ENCODE measurements at places on chromosomes 7 and 10.

DNA sequence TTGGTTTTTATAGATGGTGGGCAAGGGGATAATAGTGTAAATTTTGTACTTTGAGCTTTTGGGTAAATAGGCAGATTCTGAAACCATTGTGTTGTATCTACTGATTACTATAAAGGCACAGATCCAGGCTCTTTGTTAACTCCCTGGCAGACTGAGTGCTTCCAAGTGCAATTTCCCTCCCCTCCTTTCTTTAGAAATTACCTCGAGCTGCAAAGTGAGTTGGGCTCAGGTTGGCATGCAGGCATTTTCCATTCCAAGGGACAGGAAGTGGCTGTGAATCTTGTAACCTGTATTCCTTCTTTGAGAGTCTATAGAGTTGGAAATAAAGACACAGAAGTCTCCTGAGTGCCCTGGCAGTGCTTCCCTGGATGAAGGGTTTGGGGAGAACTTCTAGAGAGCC lies 494.2 kb upstream of the GALNT17 start:
- DNase-seq: no peak

GRCh38 chr7:66198956-66199355 lies 6.2 kb upstream of the TPST1 start:
- no peak for DNase-seq

GRCh38 chr7:18040196-18040595 lies 12.6 kb upstream of the PRPS1L1 start:
- DNase-seq: no peak

DNA sequence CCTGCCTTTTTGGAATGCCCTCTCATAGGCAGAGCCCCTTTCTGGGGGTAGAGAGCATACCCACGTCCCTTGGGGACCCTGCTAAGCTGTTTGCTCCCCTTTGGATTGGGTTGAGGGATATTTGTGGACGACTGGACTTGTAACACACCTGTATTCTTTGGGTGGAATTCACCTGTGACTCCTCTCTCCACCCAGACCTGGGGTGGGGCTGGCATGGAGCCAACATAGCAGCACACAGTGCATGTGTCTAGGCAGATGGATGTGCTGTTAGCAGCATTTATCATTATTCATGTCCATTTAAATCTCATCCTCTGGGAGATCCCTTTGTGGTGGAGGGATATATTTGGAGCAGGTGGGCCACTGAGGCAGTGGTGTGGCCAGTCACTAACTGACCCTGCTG lies 51.0 kb downstream of the CDH23 start:
- DNase-seq: no peak

DNA sequence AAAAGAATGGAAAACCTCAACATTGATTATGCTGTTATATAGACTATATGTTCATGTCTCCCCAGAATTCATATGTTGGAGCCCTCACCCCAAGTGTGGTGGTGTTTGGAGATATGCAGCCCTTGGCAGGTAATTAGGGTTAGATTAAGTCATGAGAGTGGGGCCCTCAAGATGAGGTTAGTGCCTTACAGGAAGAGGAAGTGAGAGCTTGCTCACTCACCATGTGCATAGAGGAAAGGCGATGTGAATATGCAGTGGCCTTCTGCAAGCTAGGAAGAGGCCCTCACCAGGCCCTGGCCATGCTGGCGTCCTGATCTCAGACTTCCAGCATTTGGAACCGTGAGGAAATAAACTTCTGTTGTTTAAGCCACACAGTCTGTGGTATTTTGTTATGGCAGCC lies 14.8 kb downstream of the ZNF33A start:
- no peak for DNase-seq

GRCh38 chr7:149882248-149883047 lies 8.7 kb downstream of the ATP6V0E2 start:
- DNase-seq: no peak

GRCh38 chr10:123993534-123994416 lies 99.6 kb downstream of the CHST15 start:
- no peak for DNase-seq

- no peak for DNase-seq
Measured at GRCh38 chr7:132203021-132203420, 373.2 kb downstream of the PLXNA4 start.

- DNase-seq: no peak
Measured at GRCh38 chr10:126054191-126054590, 157.8 kb downstream of the FANK1 start.

DNA sequence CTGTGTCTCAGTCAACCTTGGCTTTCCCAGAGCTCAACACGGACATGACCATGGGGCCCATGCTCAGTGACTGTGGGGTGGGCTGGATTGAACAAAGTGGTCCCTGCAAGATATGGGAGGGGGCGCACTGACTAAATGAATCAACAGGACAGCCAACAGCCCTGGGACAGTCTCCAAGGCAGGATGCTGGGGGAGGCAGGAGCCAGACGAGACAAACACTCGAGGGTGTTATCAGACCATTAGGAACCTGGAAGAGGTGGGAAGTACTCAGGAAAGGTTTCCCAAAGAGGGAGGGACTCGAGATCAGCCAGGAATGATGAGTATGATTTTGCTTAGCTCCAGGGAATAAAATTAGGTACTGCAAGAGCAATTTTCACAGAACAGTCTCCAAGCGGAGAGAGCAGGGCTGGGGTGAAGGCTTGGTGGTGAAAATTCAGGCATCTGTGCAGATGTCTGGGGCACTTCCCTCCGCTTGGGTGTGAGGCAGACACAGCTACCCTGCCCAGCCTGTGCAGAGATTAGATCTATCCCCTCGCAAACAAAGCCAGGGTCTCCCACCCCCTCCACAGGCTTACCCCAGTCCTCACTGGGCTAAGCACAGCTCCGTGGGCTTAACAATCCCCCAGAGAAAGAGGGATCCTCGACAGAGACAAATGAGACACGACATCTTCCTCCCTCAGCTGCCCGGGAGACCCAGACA lies 261.1 kb upstream of the ZMIZ1 start:
- DNase-seq: no peak

GRCh38 chr10:86706977-86707376 lies 38.7 kb downstream of the LDB3 start:
- no peak for DNase-seq

- no peak for DNase-seq
Measured at GRCh38 chr10:24552346-24553016, 171.2 kb downstream of the ARHGAP21 start.

GRCh38 chr7:84263106-84263505 lies 68.5 kb upstream of the SEMA3A start:
- no peak for DNase-seq

DNA sequence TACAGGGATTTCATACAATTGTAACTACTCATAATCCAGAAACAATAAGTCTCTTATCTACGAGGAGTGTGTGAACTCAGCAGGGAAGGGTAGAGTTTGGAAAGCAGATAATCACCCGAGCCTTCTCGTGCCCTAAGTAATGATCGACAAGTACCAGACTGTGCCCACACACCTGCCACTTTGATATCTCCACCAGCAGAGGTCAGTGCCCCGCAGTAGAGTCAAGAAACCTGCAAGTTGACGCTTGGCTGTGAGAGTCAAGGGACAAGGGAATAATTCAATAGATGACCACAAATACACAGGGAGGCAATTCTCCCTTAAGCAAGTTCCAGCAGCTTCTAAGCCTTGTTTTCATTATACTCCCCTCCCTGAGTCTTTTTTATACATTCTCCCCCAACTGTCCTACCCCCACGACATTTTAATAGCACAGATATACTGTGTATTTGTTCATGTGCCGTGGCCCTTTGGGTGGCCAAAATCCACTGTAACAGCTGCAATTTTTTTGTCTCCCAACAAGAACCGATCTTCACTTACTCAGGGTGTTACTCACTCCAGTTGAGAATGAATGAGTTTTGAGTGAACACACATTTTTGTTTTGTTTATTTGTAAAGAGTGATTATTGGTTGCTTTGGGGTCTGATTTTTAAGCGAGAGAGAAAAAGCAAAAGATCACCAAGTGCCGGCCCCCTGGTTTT lies 106.9 kb upstream of the RHEB start:
- DNase-seq: no peak

DNA sequence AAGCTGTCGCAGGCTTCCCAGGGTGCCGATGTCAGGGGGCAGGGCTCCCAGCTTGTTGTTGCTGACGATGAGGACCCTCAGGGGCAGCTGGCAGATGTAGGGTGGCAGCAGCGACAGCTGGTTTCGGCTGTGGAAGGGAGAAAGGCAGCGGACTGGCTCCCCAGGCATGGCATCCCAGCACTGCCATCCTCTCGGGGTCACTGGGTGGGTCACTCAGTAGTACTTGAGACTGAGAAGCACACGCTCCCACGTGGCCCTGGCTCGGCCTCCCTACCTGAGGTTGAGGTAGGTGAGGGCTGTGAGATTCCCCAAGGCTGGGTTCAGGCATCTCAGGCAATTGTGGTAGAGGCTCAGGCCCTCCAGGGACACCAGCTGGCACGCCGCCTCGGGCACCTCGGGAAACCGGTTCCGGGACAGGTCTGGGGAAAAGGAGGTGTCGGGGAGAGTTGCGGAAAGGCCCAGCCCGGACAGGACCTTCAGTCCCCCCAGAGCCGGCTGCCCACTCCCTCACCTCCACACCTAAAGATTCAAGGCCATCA lies 3.8 kb downstream of the LRCH4 start:
- DNase-seq: no peak

- no peak for DNase-seq
Measured at GRCh38 chr7:12759151-12759550, 71.7 kb downstream of the ARL4A start.

DNA sequence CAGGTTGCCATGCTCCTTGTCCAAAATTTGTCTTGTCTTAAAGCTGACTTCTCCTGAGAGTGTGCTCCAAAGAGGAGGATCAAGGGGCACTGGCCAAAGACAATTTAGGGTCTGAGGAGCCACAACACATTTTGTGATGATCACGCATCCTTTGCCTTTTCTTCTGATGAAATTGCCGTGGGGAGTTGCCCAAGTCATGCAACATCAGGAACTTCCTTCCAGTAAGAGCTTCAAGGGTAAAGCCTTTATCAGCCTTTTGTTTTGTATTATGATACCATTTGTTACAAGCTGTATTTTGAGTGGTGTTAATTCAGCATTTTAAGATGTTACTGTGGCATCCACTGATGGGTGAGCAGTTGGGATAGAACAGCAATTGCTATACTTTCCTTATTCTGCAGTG lies 131.2 kb upstream of the MKI67 start:
- DNase-seq: no peak

- DNase-seq: no peak
Measured at GRCh38 chr7:80165177-80165576, 30.5 kb downstream of the GNAI1 start.

GRCh38 chr10:62594093-62594520 lies 210.4 kb upstream of the ADO start:
- DNase-seq: no peak

DNA sequence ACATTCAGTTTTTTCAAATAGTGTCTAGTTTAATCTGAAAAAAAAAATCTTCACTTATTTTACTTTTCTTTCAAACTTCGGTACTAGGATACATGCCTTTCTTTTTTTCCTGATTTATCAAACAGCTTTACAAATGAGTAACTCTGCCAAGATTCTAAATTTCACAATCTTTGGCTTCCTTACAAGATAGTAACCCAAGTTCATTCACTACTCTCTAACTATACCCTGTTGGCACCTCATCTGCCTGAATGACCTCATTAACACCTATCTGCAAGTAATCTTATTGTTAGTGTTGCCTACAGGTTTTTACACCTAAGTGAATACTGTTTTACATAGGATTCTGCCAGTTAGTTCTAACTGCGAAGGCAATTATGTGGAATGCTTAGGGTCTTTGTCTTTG lies 159.8 kb downstream of the FOXP2 start:
- no peak for DNase-seq

- DNase-seq: no peak
Measured at GRCh38 chr10:103555712-103556111, 62.2 kb downstream of the NEURL1 start.

- DNase-seq: no peak
Measured at GRCh38 chr7:54738737-54739136, 20.3 kb downstream of the SEC61G start.

GRCh38 chr10:124087672-124088634 lies 5.4 kb downstream of the CHST15 start:
- DNase-seq: no peak

DNA sequence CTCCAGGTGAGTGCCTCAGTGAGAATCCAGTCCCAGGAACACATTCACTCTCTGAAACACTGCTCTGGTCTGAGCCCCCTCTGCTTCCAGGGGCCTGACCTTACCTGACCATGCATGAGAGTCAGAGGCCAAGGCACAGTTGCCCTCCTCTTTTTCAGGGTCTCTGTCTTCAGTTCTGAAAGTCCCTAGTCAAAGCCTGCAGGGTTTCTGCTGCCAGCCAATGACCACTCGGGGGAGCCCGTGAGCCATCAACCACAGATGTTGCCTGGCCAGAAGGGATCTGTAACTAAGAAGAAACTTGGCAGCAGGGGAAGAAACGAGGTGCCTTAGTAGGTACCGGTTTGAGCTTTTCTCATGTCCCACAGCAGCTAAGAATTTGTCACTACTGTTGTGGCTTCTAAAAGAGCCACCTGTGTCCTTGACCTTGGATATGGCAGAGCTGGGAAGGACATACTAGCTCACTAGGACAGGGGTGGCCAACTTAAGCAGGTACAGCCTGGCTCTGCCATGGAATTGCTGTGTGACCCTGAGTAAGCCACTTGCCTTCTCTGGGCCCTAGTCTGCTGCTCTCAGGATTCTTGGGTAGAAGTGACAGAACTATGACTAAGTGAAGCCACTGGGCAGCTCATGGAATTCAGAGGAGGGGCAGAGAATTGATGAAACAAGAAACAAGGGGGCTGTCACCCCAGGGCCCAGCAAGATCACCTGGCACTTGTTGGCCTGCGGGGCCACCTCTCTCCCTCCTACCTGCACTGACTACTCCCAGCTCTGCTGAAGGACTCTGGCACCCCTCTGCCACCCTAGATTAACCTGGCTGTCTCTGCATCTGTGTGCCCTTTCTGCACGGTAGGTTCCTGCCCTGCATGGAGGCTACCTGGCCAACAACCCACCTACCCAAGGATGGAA lies 83.8 kb upstream of the GPR26 start:
- no peak for DNase-seq

DNA sequence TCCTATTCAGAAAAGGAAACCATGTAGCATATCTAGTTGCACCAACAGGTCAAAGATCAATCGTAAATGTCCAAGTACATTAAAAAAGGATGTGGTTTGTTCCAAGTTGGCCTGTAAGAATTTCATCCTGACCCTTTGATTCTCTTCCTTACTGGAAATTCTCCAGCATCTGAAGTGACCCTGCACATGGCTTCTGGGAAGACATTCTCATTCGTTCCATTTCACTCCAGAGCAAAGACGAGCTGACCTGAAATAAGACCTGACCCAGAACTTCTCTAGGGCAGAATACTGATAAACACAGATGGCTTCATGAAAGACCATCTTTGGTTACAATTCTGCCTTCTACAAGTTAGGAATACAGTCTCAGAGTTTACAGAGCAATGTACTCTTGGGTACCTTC lies 39.8 kb downstream of the ASB4 start:
- no peak for DNase-seq

- no peak for DNase-seq
Measured at GRCh38 chr7:102287111-102287980, 678 bp downstream of the SH2B2 start.
